ENCODE measurements at places on chromosomes 1 and 21.
A peak's percentile ranks its signal among the peaks of the same experiment; 100 is the strongest.

- DNase-seq: no peak
Measured at GRCh38 chr1:15120251-15120945, 33.1 kb upstream of the TMEM51 start.

GRCh38 chr1:35852241-35852640, 30.8 kb upstream of the AGO1 start:
- DNase-seq: no peak

GRCh38 chr21:14487490-14488432, 58.4 kb downstream of the SAMSN1 start:
- DNase-seq: no peak

GRCh38 chr1:98325646-98326440, 335.7 kb upstream of the SNX7 start:
- no peak for DNase-seq

- peak; percentile 80 for DNase-seq
Measured at GRCh38 chr1:22039594-22040285, 12.8 kb upstream of the CDC42 start.

DNA sequence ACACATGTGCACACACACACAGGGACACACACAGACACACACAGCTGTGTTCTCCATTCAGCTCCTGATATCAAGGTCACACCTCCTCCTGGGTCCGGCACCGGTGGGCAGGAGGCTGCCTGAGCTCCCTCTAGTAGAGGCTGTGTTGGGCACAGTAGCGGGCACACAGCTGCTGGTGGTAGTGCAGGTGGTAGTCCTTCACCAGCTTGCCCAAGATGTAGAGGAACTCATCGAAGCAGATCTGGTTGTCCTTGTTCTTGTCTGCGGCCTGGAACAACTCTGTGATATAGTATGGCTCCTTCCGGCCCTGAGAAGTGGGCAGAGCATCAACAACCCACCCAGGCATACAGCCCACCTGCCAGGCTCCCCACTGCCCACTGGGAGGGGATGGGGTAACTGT, 5.6 kb upstream of the S100A8 start:
- no peak for DNase-seq

DNA sequence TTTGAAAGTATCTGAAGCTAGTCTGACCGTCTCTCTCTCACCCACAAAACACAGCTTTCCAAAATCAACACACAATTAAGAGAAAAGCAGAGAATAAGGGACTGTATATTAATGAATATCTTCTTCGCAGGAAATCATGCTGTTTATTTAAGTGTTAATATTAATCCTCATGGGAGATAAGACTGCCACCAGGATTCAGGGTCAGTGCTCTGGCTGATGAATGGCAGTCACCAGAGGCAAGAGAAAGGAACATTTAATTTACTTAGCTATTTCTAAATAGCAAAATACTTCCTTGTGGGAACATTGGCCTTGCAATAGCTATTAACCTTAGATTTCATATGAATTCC, 2.2 kb downstream of the SCYL3 start:
- no peak for DNase-seq

GRCh38 chr1:184455786-184456185, 69.0 kb downstream of the C1orf21 start:
- no peak for DNase-seq

DNA sequence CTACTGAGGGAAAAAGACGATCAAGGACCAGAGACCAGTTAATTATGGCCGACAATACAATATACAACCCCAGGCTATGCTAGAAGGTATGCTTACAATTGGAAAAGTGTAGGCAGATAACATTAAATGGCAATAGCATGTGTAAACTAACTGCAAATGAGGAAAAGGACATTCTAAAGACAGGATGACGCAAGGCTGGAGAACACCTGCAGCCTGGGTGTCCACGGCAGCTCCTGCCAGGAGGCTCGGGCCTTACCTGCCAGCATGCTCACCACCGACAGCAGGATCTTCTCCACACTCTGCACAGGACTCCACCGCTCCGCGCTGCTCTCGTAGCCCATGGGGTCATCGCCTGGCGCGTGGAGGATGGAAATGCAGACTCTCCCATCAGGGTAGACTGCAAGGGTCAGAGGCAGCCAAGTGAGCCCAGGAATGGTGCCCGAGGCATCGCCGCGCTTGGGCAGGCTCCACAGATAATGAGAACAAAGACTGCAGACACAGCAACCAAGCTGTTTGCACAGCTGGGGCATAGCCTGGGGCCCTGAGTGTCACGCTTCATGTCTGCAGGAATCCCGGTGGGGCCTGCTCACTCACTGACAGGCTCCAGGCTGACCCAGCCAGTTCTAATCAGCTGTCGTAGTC, 28.2 kb downstream of the UBE2G2 start:
- DNase-seq: peak; percentile 83

DNA sequence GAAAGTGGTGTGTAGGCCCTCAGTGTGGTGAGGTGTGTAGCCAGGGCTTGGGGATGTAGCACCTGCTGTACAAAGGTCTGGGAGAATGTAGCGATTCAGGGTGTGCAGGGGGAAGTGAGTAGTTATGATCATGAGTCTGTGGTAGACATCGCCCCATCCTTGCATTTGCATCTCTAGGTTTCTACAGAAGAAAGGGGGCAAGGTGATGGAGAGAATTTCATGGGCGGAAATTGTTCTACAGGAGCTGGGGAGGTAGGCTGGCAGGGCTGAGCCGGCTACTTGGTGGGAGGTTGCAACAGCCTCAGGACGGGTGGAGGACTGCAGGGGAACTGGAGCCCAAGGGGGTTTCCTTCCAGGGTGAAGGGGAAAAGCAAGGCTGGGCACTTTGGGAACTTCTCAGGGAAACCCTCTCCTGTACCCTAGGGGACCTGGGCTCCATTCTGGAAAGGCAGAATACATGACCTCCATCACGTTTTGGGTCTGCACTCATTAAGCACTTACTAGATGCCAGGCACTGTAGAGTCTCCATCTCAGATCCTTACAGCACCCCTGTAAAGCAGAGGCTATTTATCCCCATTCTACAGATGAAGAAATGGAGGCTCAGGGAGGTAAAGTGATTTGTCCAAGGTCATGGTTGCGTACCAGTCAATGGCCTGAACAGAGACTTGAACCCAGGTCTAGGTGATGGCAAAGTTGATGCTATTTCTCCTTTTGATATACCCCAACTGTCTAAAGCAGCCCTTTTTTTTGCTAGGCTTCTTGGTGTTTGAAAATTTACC, 14.5 kb upstream of the TNFRSF1B start:
- no peak for DNase-seq

DNA sequence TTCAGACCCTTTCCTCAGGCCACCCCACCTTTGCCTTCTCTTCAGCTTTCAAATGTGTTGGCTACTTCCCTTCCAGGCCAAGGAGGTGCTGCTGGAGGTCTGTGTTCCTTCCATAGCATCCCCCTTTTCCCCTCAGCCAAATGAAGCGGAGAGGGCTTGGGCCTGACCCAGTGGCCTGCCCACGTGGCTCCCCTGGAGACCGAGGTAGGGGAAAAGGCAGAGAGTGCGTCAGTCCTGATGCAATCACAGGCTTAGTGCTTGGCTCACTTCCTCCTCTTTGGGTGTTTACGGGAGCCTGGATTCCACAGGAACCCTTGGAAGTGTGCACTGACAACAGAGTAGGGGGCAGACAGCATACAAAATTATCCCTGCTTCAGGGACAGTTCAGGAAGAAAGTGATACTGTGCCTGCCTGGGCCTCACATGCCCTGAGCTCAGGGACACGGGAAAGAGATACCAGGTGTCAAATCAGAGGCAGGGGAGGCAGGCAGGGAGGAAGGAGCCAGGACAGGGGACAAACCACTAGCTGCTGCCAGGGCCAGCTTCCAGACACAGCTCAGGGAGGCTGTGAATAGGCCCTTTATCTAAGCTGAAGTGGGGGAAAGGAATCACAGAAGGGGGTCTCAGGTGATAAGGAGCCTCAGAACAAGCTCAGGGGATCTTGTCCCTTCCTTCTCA, 16.6 kb upstream of the PTP4A2 start:
- no peak for DNase-seq

DNA sequence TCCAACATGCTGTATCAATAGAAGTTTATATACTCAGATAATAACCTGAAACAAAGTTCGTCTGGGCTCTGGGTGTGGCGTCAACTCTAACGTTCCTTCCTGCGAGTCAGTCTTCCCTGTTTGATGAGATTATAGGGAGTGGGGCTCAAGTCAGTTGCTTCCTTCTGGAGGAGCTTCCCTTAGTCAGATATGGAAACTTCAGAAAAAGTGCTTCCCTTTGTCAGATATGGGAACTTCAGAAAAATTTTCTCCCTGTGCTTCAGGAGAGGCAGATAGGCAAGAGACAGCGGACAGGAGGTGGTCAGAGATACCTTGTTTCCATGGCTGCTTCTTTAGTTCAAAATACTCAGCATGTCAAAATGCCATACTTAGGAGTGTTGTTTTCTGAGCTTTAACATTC, 51.1 kb upstream of the PRDX6 start:
- DNase-seq: no peak

DNA sequence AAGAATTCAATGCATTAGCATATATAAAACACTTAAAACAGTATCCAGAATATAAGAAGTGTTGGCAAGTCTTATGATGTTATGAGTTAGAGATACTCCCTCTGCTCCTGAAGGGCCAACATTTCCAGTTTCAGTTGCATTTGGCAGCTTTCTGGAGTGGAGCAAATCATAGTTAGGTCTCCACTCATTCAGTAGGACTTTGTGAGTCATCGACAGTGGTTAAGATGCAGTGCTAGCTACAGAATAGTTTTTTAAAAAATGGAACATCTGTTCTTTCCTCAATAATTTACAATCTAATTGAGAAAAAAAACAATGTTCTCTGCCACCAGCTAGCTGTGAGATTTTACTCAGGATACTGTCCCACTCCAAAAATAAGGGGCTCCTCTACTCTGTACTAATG, 389.1 kb downstream of the HLX start:
- no peak for DNase-seq

DNA sequence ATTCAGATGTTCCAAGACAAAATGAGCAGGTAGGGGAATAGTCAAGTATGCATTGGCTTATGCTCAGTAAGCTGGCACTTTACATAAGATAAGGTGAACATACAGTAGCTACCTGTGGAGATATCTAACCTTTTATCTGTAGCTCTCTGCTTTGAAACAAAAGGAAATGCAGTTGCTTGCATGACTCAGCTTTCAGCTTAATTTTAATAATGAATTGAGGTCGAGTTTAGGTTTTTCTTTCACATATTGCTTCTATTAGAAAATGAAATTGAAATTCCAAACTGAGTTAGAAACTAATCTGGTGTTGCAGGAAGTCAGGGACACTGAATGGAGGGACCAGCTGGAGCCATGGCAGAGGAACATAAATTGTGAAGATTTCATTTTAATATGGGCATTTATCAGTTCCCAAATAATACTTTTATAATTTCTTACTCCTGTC, 8.3 kb downstream of the FRRS1 start:
- no peak for DNase-seq

All from DMS153 (cell line).